ENCODE measurements at places on chromosomes 7 and 10. TPM values are rescaled to one million over a fixed set of nuclear protein-coding genes. Genes with fewer than 3 reads are reported as not detected.

Gene HOXA7
- not detected for total RNA-seq

GRCh38 chr10:77156406-77156879, 481.2 kb downstream of the KCNMA1 start:
- no peak for DNase-seq

DNA sequence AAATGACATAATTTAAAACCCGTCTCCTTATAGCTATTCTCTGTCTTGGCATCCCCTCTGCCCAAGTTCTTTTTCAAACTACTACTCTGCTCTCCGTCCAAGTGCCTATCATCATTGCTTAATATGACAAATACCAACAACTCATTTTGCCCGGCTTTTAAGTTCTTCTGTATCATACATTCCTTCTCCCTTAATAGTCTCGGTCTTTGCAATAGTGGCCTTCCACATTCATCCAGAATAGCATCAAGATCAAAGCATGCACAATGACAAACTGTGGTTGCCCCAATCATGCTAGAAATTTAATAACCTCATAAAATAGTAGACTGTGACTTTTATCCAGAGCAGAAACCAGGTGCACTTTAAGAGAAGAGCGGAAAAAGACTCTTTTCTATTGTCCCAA, 198.9 kb downstream of the ETV1 start:
- no peak for DNase-seq

DNA sequence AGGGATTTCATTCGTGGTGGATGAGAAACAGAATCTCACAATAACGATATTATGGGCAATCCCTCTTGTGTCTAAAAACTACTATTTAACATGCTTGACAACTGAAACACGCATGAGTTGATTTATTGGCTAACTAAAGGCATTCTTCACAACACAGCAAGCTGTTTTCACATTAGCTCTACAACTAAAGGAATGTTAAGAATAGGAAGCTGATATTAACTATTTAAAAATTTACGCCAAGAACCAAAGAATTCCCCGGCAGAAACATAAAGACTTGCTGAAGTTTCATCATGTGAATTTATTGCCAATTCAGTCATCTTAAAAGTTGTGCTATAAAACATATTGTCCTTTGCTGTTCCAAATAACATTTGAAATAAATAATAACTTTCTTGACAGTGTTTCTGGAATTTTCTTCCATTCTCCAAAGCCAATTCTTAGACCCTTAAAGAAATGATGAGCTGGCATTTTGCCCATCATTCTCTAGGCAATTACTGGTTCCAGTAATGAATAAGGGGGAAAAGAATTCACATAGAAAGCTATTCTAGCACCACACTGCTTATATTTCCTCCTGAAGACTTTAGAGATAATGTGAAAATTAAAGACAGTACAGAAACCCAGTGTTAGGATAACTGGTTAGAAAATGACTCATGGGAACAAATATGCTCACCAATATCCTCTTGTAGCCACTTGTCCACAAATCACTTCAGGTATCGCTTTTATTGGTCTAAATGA, 233.1 kb downstream of the PARD3 start:
- no peak for DNase-seq

Gene FFAR4
- 0.08 TPM for total RNA-seq

Gene CALCR
- not detected for total RNA-seq
